Activated T-helper 17 cell treated with anti-CD3 and anti-CD28 coated beads, Interleukin-2, amount 50 U/mL, for 72 hours (primary cell): ENCODE measurements at places on chromosomes 3 and 15.
A peak's percentile ranks its signal among the peaks of the same experiment; 100 is the strongest.

- peak; percentile 32 for ATAC-seq
- H3K4me1 ChIP-seq = peaks cover 8% of the 10 kb centered on the region
- H3K4me3 ChIP-seq = peak overlapping the region; percentile 88
- peak overlapping the region; percentile 94 for H3K27ac ChIP-seq
- H3K36me3 ChIP-seq = no peaks in the 10 kb centered on the region
- H3K27me3 ChIP-seq = no peaks in the 10 kb centered on the region
Measured at GRCh38 chr15:40310001-40310959, 2.5 kb upstream of the PLCB2 start.

- H3K4me3 ChIP-seq = no peak overlapping the region
- no peak for ATAC-seq
- no peaks in the 10 kb centered on the region for H3K36me3 ChIP-seq
Measured at GRCh38 chr15:89371228-89372044, 36.8 kb upstream of the POLG start.

GRCh38 chr15:83549623-83550022, 102.5 kb downstream of the SH3GL3 start:
- no peaks in the 10 kb centered on the region for H3K36me3 ChIP-seq
- no peaks in the 10 kb centered on the region for H3K4me1 ChIP-seq
- no peak for ATAC-seq
- H3K4me3 ChIP-seq = no peak overlapping the region

- peaks cover 31% of the 10 kb centered on the region for H3K4me1 ChIP-seq
- no peak overlapping the region for H3K27ac ChIP-seq
- ATAC-seq = peak; percentile 18
- peaks cover 9% of the 10 kb centered on the region for H3K36me3 ChIP-seq
- no peak overlapping the region for H3K4me3 ChIP-seq
Measured at GRCh38 chr3:192875971-192876565, 41.6 kb downstream of the MB21D2 start.

DNA sequence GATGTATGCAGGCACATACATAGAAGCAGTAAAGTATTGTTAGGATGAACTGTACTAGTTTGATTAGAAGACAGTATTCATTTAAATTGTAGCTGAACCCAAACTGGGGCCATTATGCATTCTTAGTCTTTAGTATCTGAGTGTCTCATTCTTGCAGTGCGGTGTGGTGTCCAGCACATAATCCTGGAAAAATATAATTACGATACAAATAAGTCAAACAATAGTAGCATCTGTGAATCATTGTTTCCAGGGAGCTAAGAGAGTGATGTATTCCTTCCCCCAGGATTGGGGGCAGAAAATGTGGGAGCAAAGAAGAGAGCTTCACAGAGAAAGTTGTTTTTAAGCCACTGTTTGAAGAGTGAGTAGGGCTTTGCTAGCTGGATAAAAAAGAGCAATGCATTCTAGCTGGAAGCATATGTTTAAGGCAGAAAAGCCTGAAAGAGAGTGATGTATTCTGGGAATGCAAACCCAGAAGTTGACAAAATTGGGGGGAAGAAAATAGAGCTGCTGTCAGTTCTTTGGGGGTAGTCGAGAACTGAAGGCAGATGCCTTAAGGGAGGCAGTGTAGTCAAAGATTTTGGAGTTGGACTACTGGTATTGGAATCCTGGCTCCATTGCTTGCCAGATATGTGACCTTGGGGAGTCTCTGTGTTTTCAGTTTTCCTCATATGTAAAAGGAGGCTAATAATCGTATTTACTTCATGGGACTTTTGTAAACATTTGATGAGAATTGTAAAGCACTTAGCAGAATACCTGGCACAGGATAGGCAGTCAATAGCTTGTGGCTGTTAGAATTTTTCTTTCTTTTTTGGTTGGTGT, 14.1 kb downstream of the SLMAP start:
- no peaks in the 10 kb centered on the region for H3K27me3 ChIP-seq
- H3K27ac ChIP-seq = no peak overlapping the region
- no peak for ATAC-seq
- H3K4me1 ChIP-seq = peaks cover 4% of the 10 kb centered on the region

DNA sequence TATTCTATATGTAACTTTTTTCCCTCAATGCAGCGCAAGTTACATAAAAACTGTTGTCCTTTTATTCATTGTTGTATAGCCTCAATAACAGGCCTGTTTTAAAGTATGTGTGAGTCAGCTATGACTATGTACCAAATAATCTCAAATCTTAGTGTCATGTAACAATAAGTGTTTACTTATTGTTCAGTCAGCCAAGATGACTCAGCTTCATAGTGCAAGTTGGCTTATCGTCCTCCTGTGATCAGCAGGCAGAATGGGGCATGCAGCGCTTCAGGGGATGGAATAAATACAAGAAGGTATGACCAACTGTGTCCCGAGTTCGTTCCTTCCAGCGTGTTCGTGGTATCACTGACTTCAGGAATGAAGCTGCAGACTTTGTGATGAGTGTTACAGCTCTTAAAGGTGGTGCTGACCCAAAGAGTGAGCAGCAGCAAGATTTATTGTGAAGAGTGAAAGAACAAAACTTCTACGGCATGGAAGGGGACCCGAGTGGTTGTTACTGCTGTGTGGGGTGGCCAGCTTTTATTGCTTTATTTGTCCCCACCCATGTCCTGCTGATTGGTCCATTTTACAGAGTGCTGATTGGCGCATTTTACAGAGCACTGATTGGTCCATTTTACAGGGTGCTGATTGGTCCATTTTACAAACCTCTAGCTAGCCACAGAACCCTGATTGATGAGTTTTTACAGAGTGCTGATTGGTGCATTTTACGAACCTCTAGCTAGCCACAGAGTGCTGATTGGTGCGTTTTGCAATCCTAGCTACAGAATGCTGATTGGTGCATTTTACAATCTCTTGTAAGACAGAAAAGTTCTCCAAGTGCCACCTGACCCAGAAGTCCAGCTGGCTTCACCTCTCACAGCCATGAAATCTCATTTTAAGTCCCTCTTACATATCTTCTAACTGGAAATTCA, 1016.0 kb downstream of the MCTP2 start:
- ATAC-seq = no peak
- H3K27ac ChIP-seq = no peak overlapping the region
- H3K27me3 ChIP-seq = peaks cover 1% of the 10 kb centered on the region
- H3K4me3 ChIP-seq = no peak overlapping the region
